ENCODE measurements at places on chromosomes 11 and 22.

GRCh38 chr11:46508360-46508759 is 85.5 kb downstream of the AMBRA1 start:
- DNase-seq: no peak

GRCh38 chr22:37459206-37459605 is 27.0 kb downstream of the MFNG start:
- no peak for DNase-seq

- no peak for DNase-seq
Observed at GRCh38 chr11:60633645-60634044, 65.8 kb upstream of the MS4A8 start.

DNA sequence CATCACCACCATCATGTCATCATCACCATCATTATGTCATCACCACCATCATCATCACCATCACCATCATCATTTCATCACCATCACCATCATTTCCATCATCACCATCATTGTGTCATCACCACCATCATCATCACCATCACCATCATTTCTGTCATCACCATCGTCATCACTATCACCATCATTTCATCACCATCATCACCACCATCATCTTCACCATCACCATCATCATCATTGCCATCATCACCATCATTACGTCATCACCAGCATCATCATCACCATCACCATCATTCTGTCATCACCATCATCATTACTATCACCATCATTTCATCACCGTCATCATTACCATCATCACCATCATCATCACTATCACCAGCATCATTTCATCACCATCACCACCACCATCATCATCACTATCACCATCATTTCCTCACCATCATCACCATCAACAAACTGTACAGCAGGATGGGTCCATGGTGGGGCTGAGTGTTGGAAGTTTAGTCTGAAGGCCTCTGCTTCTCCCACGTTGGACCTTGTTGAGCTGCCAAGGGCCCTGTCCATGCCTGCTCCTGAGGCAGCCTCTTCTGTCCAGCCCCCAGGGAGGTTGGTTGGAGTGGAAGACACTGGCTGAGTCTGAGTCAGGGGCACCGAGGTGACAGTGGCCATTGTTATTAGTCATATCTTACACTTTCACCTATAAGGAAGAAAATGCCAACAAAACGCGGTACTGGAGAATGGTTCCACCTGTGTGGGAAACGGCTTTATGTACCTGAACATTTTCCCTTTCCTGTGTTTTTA is 247.1 kb downstream of the TBC1D22A start:
- no peak for DNase-seq

DNA sequence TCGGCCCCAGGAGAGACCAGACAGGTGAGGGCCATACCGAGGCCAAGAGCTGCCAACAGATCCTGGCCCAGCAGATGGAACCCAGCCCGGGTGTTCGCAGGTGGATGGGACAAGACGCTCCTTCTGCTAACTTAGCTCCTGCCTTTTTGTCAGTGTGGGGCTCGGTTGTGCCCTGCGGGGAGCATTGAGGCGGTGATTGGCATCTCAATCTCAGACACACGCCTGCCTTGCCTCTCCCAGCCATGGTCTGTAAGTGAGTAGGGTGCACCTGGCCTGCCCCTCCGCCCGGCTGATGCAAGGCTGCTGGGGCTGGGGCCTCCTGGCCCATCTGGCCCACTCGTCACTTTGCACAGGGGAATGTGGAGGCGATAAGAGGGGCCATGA is 350.1 kb downstream of the TBC1D22A start:
- DNase-seq: no peak

GRCh38 chr22:23862103-23862502 is 4.4 kb downstream of the SLC2A11 start:
- DNase-seq: peak; percentile 54

DNA sequence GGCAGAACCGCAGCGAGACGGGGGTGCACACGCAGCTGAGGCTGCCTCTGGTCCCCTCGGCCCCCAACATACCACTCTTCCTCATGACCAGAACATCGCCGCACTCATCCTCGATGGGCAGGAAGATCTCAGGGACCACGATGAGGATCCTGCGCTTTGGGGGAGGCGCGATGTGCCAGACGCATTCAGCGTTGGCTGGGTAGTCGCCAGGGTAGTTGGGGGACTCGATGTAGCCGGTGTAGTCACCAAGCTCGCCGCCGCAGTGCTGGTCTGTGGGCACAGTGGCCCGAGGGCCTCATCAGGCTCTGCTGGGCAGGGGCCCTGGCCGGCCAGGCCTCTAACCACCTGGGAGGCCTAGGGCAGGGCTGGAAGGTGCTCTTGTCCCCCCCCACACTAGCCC is 23.0 kb upstream of the TTLL12 start:
- DNase-seq: no peak

GRCh38 chr11:69312453-69313404 is 18.8 kb downstream of the MYEOV start:
- peak; percentile 73 for DNase-seq

- DNase-seq: peak; percentile 67
Observed at GRCh38 chr11:74397501-74398243, 561 bp downstream of the PGM2L1 start.

DNA sequence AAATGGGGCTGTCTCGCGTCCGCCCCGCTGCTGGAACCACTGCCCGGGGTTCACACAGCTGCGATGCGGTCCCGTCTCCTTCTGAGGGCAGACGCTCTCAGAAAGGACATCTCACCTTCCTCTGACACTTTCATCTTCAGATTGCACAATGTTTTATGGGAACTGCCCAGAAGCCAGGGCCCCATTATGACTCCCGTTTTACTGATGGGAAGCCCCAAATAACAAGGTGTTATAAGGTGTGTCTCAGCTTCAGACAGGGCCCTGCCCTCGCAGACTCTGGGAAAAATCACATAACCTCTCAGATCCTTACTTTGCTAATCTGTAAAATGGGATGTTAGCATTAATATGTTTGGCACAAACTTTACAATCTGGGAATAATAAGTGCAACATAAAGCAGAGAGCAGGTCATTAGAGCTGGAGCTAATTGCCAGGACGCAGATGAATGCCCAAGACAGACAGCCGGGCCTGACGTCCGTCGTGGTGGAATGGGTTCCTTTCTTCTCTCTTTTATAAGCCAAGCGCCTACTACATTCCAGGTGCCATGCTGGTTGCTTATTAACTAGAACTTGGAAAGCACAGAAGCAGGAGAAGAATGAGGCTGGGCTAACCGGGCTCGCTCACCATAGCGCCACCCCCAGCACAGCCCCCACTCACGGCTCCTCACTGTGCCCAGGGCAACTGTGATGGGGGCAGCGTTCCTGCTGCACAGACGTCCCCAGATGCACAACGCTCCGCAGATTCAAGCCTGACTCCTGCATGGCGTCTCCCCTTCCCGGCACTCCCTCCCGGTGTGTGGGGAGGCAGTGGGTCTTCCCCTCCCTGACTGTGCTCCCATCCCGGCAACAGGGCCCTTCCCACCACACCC is 43.8 kb downstream of the TRMU start:
- DNase-seq: no peak

GRCh38 chr22:39655004-39655579 is 84.5 kb downstream of the CACNA1I start:
- DNase-seq: peak; percentile 9

GRCh38 chr11:6414874-6415328 is 4.0 kb downstream of the APBB1 start:
- DNase-seq: no peak
